ENCODE measurements at places on chromosomes 6 and 20.

GRCh38 chr20:33789109-33789857 lies 21.9 kb upstream of the CHMP4B start:
- no peak for DNase-seq

GRCh38 chr6:475314-475713 lies 83.8 kb downstream of the IRF4 start:
- DNase-seq = no peak

GRCh38 chr20:13659288-13659687 lies 20.6 kb upstream of the TASP1 start:
- DNase-seq = no peak

- DNase-seq = no peak
These were observed 21.8 kb upstream of the AHI1 start for GRCh38 chr6:135519348-135519747.

GRCh38 chr6:52186075-52186474 lies at the start of gene IL17A:
Gene IL17A (plus strand): TSS chr6:52186375. CDS start chr6:52186432, 57 bp downstream.
- DNase-seq = no peak

DNA sequence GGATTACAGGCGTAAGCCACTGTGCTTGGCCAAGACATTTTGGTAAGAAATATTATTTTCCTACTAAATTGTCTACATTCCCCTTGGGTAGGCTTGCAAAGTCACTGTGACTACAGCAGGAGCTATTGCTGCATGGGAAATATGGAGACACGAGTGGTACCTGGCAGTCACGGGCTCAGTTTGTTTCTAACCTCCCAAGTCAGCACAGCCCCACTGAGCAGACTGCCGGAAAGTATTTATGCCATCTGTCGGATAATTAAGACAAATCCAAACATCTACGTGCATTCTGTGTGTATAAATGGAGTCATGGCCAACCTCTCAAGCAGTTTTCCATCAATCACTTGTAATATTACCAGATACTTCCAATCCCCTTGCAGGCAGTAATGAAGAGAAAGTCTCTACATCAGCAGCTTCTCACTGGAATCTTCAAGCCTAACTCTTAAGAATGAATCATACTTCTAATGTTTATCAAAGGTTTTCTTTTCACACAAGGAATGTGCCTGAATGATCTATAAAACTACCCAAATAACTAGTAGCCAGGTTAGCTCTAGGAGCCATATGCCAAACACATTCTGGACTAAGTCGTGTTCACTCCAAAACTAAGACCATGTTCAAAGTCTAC lies 20.1 kb downstream of the PSMB1 start:
- DNase-seq = no peak

DNA sequence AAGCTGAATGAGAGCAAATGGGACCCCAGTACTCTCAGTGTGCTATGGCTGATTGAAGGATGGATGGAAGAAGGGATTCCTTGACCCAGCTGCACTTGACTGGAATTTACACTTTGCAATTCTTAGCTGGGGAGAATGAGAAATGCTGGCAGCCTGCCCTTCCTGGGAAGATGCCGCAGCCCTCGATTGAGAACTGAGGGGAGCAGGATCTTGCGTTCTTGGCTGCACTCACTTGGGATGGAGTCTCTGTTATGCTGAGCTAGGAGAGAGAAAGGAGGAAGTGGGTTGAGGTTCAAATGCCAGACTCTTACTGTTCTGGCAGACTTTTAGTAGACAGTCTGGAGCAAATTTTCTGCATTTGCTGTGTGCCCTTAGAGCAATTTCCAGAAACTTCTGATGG lies 221.2 kb downstream of the FNDC1 start:
- DNase-seq = no peak

GRCh38 chr20:13280609-13281324 lies 59.7 kb downstream of the ISM1 start:
- no peak for DNase-seq

DNA sequence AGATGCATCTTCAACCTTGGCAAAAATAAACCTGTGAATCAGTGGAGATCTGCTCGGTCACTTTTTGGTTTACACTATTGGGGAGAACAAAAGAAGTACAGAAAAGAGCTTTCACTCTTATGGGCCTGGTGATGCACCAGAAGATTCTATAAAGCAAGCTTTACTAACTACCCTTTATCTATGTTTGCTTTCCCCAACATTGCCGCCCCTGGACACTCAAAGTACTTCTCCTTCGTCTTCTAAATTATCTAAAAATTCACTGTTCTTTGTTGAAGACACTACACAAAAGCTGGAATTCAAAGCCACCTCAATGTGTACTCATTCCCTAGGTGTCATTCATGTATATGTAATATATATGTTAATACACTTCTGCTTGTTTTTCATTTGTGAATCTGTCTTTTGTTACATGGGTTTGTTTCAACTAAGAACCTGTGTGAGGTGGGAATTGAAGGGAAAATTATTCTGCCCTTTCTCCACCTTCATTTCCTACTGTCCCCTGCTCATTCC lies 97.9 kb upstream of the BTN3A2 start:
- DNase-seq = no peak

DNA sequence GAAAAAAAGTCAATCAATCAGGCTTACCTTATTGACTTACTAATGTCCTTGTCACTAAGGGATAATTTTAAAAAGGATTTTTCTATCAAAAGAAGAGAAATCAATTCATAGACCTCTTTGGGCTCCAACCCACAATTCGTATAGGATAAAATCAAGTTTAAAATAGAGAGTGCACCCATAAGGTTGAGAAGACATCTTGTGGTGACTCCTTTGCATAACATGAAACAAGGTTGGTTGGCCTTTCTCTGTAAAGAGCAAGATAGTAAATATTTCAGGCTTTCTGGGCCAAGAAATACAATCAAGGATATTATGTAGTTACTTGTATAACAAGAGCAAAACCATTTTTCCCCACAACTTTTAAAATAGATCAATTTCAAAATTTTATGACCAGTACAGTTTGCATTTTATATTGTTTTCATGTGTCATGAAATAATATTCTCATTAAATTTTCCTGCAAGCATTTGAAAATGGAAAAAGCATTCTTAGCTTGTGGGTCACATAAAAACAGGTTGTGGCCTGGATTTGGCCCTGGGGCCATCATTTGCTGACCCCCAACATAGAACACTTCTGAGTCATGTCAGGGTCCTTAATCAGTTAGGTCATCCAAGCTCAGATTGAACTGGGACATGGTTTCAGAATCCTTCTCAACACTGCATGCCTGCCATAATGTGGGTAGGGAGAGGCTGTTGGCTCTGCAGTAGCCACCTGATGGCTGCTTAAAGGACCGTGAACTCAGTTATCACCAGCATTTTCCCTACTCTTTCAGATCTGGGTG lies 76.7 kb downstream of the MYB start:
- no peak for DNase-seq

GRCh38 chr6:100266494-100267401 lies 198.0 kb downstream of the SIM1 start:
- no peak for DNase-seq

DNA sequence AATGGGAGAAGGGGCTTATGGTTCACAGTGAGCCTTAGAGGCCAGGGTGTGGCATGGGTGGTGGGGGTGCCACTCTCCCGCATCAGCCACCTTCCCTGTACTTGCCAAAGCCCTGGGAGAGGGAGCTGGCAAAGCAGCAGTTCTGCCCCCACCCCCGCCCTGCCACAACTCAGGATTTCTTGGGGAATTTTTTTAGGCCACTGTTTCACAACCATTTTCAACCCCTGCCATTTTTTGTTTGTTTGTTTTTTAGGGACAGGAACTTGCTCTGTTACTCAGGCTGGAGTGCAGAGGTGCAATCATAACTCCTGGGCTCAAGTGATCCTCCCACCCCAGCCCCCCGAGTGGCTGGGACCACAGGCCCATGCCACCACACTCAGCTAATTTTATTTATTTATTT lies 22.4 kb upstream of the TM9SF4 start:
- DNase-seq = no peak

DNA sequence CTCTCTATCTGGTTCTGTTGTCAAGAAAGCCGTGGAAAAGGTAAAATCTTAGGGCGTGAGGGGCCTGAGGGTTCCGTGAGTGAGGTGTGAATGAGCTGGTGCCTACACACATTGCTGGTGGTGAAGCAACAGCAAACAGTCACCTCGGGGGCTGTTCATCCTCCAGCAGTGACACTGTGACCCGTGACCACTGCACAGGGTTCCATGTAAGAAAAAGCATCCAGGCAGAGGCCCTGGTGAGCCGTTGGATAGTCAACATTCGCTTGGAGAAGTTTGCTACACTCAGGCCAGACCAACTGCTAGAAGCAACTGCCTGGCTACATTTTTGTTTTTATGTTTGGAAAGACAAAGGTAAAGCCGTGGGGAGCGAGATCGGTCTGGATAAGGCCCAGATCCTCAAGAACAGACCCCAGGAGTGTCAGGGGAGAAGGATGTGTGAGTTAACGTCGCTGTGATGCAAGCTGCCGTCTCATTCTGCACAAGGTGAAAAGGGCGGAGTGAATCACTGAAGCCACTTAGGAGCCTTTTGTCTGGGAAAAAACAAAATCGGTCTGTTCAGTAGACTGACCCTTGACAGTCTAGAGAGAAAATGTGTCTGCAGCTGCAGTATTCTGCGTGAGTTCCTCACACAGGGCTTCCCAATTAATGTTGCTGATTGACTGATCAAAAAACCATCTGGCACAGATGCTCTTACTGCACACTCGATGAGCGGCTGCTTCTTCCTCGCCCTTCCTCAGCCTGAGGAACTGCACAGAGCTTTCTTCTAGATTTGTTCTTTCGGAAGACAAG lies 404.0 kb downstream of the SMOC2 start:
- DNase-seq = no peak

DNA sequence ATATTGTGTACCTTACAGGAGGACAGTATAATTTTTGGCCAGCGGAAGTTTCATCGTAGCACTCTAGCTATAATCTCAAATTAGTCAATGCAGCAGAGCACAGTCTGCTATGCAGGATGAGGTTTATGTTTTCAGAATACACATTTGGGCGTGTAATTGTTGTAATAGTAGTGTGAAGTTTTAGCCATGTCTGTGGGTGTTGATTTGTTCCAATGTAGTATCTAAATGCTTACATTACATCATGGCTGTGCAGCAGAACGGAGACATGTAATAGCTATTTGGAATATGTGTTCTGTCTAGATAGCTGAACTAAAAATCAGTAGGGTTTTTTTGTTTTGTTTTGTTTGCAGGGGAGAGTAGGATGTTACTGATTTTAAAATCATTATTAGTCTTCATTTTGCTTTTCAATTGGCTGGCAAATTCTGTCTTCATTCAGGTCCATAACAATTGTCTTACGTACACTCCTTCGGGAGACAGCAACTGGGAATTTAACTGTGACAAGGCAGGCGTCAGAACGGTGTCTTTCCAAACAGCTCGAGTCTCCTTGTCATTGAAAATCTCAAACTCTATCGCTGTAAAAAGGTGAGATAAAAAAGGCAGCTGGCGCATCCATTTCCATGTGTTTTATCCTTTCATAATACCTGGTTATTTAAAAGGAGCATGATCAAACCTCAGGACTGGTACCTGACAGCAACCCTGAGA lies 65.1 kb upstream of the CDH4 start:
- no peak for DNase-seq

DNA sequence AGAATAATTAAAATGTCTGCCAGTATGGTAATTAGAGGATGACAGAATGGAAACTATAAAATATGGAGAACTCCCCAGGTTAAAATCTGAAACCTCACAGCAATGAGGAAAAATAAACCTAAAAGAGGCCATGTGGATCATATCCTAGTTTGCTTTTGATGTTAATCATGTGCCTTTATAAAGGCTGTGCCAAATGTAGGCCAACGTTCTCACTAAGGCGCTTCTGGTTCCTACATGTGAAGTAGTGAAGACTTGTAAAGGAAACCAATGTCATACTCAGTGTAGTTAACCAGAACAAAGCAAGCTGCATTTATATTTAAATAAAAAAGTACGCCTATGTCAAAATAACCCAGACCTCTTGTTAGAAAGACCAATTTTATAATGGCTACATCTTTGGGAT lies 113.7 kb upstream of the FAM184A start:
- no peak for DNase-seq

- no peak for DNase-seq
These were observed 33.7 kb upstream of the TENT5A start for GRCh38 chr6:81786150-81786549.

- DNase-seq = no peak
These were observed 9.7 kb downstream of the DYNLT1 start for GRCh38 chr6:158634695-158635426.

- DNase-seq = no peak
These were observed 161.2 kb upstream of the NRSN1 start for GRCh38 chr6:23964865-23965264.

GRCh38 chr20:64244870-64245603 lies 10.5 kb upstream of the PCMTD2 start:
- DNase-seq = no peak

DNA sequence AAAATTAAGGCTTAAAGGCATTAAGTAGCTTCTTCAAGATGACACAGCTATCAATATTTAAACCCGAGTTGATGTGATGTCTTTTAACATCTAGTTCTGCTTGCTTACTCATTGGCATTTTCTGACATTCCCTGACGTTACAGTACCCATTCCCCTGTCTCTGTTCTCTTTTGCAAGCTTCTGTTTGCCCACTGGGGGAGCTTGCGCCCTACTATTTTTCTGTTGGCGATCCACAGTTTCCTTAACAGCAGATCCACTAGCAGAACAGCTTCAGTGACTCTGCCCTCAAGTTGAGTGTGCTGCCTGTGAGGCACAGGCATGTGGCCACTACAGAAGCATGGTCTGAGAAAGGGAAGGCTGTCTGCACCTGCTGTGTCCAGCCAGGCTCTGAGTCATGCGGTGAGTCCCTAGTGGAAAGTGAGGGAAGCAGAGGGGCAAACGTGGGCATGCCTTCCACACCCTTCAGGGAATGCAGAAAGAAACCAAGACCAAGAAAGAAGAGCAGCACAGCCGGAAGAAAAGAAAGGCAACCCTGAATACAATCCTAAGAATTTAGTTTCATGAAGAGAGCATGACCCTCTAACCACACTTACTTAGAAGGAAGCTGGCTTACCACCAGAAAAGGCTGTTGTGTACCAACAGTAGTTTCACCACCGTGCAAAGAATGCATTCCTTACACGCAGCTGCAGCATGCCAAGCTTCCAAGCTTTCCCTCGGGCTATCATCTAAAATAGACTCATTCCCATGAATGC lies 97.7 kb upstream of the VGLL2 start:
- DNase-seq = no peak

- DNase-seq = no peak
These were observed at the start of gene RRAGD for GRCh38 chr6:89412071-89413005. Gene RRAGD (minus strand): TSS chr6:89412273. CDS start chr6:89411993, 280 bp downstream.

DNA sequence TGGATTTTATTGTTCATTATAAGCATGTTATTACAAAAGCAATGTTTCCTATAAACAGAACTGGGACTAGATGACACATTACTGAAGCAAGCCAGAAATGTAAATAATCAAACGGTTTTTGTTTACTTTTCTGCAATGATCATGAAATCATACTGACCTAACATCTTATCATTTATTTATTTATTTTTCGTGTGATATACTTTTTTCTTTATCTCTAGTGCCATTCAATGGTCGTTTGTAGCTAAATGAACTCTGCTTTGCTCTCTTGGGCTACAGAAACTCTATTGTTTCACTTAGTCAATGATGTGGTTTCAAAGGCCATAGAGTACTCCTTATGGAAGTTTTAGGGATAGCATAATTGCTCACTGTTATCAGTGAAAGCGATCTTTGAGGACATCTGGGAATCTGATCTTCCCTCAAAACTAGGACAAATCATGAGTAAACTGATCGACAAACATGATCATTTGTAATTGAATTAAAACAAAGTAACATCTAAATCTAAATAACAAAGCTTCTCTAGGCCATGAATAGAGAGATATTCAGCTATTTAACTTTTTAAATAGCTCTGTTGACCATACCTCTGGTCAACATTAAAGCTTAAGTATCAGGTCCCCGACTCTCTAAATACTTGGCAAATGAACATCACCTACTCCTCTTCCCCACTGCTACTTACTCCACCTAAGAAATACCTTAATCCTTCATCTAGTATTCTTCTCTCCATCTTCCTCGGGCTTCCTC lies 933.4 kb downstream of the TFAP2A start:
- no peak for DNase-seq

- no peak for DNase-seq
These were observed 727.9 kb upstream of the MAN1A1 start for GRCh38 chr6:120077489-120077888.
